Glomerular endothelial cell (primary cell): ENCODE measurements at places on chromosomes 2 and 18. TPM values are rescaled to one million over a fixed set of nuclear protein-coding genes. Genes with fewer than 3 reads are reported as not detected.

The CCDC178 gene
- total RNA-seq: 1.2 and 2.9 TPM in 2 replicates

DNA sequence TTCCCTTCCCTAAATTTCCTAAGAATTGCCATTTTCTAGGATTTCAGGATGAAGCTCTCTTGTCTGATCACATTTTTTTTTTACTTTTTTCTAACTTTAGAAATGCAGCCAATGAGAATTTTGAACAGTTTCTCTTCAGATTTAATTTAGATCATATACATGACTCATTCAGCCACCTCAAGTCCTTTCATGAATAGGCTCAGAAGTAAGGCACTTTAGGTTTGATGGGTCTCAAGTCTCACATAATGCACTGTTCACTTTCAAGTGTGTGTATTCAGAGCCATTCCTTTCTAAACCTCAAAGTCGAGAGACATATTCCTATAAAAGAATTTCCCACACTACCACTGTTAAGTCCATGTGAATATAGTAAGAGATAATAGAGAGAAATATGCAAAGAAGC is 614.1 kb upstream of the VRK2 start:
- DNase-seq: no peak

The TBR1 gene
- not detected in 2 replicates for total RNA-seq

DNA sequence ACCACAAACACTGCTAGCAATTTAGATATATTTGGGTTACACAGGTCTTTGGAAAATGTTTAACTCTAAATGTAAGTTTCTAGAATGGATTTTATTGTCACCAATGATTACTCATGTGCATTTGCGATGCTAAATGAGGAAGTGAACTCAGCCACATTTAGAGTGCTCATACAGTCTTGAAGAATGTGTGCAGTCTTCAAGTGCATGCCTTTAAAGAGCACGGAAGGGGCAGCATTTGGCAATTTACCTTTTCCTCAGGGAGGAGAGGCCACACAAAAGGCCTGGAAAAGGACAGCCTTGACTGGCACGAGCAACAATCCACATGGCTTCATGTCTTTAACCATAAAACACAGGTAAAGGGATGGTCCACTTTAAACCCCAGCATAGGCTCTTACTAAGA is 78.5 kb upstream of the STK17B start:
- no peak for DNase-seq

- DNase-seq: no peak
Observed at GRCh38 chr2:10034333-10035052, 8.9 kb upstream of the KLF11 start.

The GNAL gene
- 0.41 and 1.8 TPM in 2 replicates for total RNA-seq

The KLHL29 gene
- total RNA-seq: 6.5 and 8.3 TPM in 2 replicates

DNA sequence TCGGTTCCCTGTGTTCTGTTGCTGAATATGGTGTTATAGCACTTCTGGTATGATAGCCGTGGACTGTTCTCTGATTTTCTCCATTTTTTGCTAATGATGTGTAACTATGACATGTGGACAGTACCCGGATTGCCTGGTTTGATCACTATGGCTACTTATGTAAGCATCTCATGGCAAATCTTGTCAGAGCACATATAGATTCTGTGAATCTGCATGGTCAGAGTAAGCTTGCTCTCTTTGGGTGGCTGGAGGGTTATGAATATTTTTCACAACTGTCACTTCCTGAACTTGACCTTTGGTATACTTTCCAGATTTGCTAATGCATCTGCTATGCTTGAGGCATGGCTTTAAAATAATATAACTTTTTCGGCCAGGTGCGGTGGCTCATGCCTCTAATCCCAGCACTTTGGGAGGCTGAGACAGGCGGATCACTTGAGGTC is 36.8 kb upstream of the ATP8B1 start:
- no peak for DNase-seq

GRCh38 chr2:776487-776886 is 99.3 kb upstream of the TMEM18 start:
- no peak for DNase-seq

The CRYBA2 gene
- not detected in 2 replicates for total RNA-seq

GRCh38 chr2:72148837-72149555 is 1.3 kb upstream of the CYP26B1 start:
- DNase-seq: no peak

The GPR45 gene
- not detected in 2 replicates for total RNA-seq

- no peak for DNase-seq
Observed at GRCh38 chr18:9627642-9628041, 13.3 kb upstream of the PPP4R1 start.

DNA sequence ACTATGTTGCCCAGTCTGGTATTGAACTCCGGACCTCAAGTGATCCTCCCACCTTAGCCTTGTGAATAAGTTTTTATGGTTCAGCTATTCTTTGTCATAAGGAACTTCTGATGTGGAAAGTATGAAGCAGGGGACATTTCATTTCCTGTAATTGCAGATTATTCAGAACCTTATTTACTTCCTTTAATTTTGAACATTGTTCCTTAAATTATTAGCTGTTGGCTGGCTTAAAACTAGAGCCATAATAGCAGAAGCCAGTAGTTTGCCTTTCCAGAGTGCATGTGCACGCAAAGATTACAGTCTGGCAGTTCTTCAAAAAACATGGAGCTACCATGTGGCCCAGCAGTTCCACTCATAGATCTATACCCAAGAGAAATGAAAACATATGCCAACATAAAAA is 53.1 kb downstream of the PMS1 start:
- no peak for DNase-seq

DNA sequence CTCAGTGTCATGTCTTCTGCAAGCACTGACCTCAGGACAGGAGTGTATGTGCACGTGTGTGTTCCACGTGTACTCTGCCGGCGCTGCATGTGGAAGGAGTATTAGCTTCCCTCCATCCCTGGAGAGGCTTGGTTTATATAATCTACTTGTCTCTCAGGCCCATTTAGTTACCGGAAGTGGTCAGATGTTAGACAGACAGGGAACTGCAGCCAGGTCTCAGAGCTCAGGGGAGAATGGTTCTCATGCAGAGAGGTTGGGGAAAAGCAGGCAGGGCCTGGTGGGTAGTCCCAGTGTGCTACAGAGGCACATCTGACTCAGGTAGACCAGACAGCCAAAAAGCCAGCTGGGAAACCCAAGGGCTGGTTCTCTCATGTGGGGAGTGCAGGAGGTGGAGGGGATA is 167.9 kb downstream of the CTIF start:
- DNase-seq: no peak

- no peak for DNase-seq
Observed at GRCh38 chr2:111884592-111884964, 585 bp upstream of the ANAPC1 start.

- DNase-seq: no peak
Observed at GRCh38 chr2:26560892-26561291, 80.3 kb downstream of the CIB4 start.

The RRM2 gene
- total RNA-seq: 21.4 and 26.1 TPM in 2 replicates

DNA sequence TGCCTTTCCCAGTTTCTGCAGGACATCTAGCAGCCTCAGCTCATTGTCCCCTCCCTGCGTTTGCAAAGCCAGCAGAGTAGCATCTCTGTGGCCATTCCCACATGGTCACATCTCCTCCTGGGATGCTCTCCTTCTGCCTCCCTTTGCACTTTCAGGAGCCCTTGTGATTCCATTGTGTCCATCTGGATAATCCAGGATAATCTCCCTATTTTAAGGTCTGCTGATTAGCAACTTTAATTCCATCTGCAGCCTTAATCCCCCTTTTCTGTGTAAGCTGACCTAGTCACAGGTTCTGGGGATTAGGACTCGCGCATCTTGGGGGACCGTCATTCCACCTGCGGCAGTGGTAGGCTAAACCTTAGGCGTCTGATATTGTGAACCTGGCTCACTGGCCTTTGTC is 70.7 kb downstream of the NEDD4L start:
- no peak for DNase-seq

The IL18RAP gene
- not detected in 2 replicates for total RNA-seq
